ENCODE measurements at places on chromosomes 1 and 21. TPM values are rescaled to one million over a fixed set of nuclear protein-coding genes. Genes with fewer than 3 reads are reported as not detected.

IRF6 gene
- 13.3 TPM for total RNA-seq

CKS1B gene
- 294 TPM for total RNA-seq

ZNF648 gene
- 0.23 TPM for total RNA-seq

DNA sequence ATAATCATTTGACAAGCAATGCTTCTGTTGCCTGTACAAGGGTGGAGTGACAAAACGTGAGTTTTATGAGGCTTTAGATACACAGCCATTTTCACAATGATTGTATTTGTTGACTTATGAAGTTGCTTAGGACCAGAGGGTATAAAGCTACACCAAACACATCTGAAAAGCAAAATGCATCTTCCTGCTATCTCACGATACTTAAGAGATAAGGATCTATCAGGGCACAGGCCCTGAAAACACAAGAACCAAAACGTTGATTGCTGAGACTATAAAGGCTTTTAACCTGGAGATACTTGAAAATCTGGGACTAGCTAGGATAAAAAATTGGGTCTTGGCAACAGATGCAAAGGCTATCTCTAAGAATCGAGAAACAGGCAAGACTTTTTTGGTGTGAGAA is 115.7 kb downstream of the SLC5A9 start:
- no peak overlapping the region for H3K4me3 ChIP-seq
- no peaks in the 10 kb centered on the region for H3K27me3 ChIP-seq
- no peaks in the 10 kb centered on the region for H3K4me1 ChIP-seq
- DNase-seq: no peak
- no peaks in the 10 kb centered on the region for H3K36me3 ChIP-seq
- no peak overlapping the region for H3K27ac ChIP-seq

DNA sequence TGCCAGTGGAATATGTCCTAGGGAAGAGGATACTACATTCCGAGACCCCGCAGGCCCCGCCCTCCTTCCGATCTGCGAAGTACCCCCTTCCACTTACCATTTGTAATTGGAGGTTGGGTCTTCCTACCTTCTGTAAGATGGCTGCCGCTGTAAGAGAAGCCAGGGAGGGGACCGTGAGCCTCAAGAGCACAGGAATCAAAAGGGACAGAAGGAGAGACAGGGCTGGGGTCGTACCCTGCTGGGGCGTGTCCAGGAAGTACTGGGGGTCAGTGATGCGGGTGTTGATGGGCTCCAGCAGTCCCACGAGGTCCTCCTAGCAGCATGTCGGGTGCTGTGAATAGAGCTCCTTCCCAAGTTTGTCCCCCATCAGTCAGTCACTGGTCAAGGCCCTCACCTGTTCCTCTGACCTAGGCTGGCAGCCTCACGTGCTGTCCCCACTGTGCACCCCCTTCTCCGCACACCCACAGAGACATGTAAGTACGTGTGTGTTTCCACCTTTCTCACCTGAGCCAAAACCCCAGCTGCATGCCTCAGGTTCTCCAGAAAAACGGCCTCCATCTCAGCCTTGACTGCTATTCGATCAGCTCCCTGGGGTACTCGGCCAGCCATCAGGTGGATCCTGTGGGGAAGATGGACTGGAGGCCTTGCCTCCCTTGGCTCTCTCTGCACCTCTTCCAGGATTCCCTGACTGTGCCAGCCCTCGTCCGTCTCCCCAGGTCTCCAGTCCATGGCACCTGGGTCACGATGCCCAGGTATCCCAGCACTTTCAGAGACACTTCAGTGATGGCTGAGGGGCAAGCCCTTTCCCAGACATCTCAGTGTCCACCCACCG is 1.8 kb downstream of the HYI start:
- no peak overlapping the region for H3K27ac ChIP-seq
- H3K4me1 ChIP-seq: peaks cover 3% of the 10 kb centered on the region
- peaks cover 24% of the 10 kb centered on the region for H3K36me3 ChIP-seq
- H3K4me3 ChIP-seq: no peak overlapping the region
- DNase-seq: no peak

DNA sequence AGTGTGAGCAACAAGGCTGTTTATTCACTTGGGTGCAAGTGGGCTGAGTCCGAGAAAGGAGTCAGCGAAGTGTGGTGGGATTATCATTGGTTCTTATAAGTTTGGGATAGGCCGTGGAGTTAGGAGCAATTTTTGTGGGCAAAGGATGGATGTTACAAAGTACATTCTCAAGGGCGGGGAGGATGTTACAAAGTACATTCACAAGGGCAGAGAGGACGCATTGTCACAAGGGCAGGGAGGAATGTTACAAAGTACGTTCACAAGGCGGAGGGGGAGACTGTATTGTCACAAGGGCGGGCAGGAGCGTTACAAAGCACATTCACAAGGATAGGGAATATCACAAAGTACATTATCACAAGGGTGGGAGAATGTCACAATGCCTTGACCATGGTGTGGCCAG is 5.2 kb upstream of the TMEM183A start:
- H3K4me3 ChIP-seq: no peak overlapping the region
- H3K27me3 ChIP-seq: no peaks in the 10 kb centered on the region
- no peaks in the 10 kb centered on the region for H3K36me3 ChIP-seq
- no peak for DNase-seq

- H3K27ac ChIP-seq: no peak overlapping the region
- no peak for DNase-seq
- peaks cover 3% of the 10 kb centered on the region for H3K4me1 ChIP-seq
Observed at GRCh38 chr21:16928439-16928838, 584.4 kb upstream of the CXADR start.

DNA sequence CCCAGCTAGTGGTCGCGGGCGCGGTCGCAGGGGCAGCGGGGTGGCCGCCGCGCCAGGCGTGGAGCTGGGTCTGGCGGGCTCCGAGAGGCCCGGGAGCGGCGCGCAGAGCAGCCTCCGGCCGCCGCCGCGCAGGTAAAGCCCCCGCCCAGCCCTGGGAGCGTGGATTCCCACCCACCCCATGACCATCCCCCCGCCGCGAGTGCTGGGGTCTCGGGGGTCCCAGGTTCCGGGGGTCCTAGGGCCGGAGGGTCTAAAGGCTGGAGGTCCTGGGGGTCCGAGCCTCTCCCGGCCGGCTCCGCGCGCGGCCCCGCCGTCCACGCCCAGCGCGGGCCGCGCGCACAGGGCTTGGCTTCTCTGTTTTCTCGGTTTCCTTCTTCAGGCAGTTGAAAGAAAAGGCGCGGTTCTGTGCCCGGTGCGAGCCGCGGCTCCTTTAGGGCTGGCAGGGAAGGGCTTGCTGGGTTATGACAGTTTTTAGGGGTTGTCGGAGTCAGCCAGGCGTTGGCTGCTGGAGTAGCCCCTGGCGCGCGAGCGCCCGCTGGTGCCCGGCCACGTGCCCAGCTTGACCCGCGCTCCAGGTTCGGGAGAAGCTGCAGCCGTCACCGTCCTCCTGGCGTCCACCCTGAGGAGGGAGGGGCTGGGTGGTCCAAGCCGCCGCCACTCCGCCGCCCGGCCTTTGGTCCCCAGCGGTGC is 359 bp downstream of the LRRC3 start:
- no peak overlapping the region for H3K27ac ChIP-seq
- H3K4me3 ChIP-seq: peak overlapping the region; percentile 40
- peak; percentile 69 for DNase-seq
- no peaks in the 10 kb centered on the region for H3K36me3 ChIP-seq
- H3K4me1 ChIP-seq: peaks cover 1% of the 10 kb centered on the region

DNA sequence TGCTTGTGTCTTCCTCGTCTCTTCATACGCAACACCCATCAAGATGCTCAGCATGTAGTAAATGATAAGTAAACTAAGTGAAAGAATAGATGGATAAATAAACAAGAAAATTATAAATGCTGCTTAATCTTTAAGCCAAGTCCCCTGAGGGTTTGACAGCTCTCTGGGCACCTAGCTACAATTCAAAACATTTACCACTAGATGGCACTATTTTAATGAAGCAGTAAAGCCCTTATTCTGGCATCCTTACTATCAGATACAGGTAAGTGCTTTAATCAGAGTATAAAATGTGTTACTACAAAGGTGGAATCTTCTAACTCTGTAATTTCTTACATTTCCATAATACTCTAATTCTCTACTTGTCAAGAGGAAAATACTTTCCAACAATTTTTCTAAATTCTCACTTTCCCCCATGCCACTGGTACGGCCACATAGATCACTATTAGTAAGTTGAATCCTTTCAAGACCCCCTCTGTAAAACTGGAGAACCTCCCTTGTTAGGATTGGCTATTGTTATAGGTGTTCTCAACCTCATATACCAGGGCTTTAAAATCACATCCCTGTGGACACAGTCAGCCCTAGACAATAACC is 137.8 kb downstream of the BARHL2 start:
- no peak overlapping the region for H3K4me3 ChIP-seq
- no peak for DNase-seq
- H3K27me3 ChIP-seq: no peaks in the 10 kb centered on the region
- no peaks in the 10 kb centered on the region for H3K36me3 ChIP-seq
- no peaks in the 10 kb centered on the region for H3K4me1 ChIP-seq

- H3K36me3 ChIP-seq: no peaks in the 10 kb centered on the region
- H3K4me3 ChIP-seq: no peak overlapping the region
- no peaks in the 10 kb centered on the region for H3K4me1 ChIP-seq
- no peak overlapping the region for H3K27ac ChIP-seq
- H3K27me3 ChIP-seq: no peaks in the 10 kb centered on the region
- DNase-seq: no peak
Observed at GRCh38 chr1:218971156-218971555, 202.5 kb upstream of the LYPLAL1 start.

DNA sequence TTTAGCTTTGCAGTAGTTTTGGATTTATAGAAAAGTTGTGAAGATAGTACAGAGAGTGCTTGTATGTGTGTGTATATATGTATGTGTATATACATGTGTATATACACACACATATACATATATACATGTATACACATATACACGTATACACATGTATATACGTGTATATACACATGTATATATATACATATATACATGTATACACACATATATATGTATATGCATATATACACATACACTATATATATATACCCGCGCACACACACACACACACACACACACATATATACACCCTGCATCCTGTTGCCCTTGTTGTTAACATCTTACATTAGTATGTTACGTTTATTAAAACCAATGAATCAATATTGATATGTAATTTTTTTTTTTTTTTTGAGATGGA is 24.3 kb downstream of the RPRD2 start:
- no peak overlapping the region for H3K4me3 ChIP-seq
- no peaks in the 10 kb centered on the region for H3K27me3 ChIP-seq
- H3K27ac ChIP-seq: no peak overlapping the region
- H3K36me3 ChIP-seq: no peaks in the 10 kb centered on the region

- peak; percentile 66 for DNase-seq
- H3K4me1 ChIP-seq: peaks cover 9% of the 10 kb centered on the region
- H3K4me3 ChIP-seq: peak overlapping the region; percentile 61
- H3K36me3 ChIP-seq: no peaks in the 10 kb centered on the region
Observed at GRCh38 chr1:103106426-103107341, 1.6 kb downstream of the COL11A1 start.

- no peak overlapping the region for H3K27ac ChIP-seq
- no peak for DNase-seq
- H3K36me3 ChIP-seq: no peaks in the 10 kb centered on the region
- no peaks in the 10 kb centered on the region for H3K4me1 ChIP-seq
- H3K27me3 ChIP-seq: no peaks in the 10 kb centered on the region
- no peak overlapping the region for H3K4me3 ChIP-seq
Observed at GRCh38 chr1:207935166-207935583, 24.2 kb upstream of the CD34 start.

DNA sequence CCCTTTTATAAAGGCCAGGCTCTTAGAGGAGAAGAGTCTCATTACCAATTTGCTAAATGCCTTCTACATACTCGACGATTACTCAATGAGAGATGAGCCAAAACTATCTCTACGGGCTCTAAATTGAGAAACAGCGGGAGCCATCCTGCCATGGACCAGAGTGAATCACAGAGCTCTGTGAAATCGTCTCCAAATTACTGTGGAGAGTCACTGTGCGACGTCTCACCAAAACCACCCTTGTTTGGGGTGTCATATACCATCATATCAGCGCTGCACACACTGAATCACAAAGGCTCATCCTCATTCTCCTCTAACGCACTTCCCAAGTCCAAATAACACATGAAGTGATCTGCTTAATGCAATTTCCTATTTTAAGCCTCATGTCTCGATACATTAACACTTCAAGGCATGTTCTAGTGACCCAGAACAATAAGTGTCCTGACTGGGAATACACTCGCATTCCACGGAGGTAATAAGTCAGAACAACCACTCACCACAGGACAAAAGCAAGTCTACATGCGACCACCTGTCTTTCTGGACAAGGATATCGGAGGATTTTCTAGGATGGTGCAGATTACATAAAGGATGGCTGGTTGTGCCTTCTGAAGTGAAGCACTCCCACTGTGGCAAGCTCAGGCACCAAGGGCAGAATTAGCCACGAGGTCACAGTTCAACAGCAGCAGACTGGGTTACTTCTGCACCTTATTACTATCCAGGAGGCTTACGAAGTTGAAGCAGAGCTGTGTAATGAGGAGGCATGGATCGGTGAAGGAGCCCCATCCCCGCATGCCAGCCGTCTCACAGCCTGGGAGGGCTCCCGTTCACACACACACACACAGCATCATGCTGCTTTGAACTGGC is 44.3 kb downstream of the NID1 start:
- H3K27me3 ChIP-seq: no peaks in the 10 kb centered on the region
- H3K4me1 ChIP-seq: no peaks in the 10 kb centered on the region
- no peak overlapping the region for H3K27ac ChIP-seq
- H3K36me3 ChIP-seq: no peaks in the 10 kb centered on the region
- no peak for DNase-seq
- no peak overlapping the region for H3K4me3 ChIP-seq

GRCh38 chr1:234724516-234725176 is 114.7 kb upstream of the IRF2BP2 start:
- no peaks in the 10 kb centered on the region for H3K36me3 ChIP-seq
- H3K27me3 ChIP-seq: no peaks in the 10 kb centered on the region
- peak overlapping the region; percentile 20 for H3K4me3 ChIP-seq

DNA sequence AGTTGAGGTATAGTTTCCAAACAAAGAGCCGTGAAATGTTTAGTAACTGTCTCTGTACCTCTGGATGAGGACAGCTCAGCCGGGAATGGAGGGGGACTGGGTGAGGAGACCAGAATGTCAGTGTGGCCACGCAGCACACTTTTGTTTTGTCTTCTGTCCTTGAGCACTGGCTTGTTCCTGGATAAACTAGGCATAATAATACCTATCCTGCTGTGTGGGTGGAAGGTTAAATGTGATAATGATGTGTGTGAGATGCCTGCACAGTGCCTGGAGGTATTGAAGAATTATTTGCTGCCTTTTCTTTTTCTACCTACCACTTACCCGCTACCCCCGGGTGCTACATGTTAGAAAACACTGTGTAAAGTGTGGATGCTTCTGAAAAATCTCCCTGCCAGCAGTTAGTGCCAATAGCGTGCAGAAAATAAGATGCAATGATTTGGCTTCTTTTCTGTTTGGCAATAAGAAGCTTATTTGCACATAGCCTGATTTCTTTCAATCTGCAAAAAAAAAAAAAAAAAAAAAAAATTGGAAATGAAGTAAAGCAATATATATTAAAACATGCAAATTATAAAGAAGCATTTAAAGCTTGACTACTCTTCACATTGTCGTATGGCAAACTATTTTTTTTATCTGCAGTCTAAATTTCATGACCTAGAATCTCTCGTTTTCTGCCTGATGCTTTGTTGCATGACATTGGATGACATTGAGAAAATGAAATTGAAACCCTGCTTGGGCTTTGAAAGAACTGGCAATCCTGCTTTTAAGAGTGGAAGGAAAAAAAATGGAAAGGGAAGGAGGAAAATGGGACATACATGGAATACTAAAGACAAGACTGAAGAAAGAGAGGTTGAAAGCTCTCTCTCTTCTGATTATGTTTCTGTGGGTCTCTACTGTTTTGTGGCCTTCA is 89.5 kb downstream of the DISC1 start:
- H3K27ac ChIP-seq: no peak overlapping the region
- H3K4me3 ChIP-seq: no peak overlapping the region
- no peaks in the 10 kb centered on the region for H3K4me1 ChIP-seq
- no peaks in the 10 kb centered on the region for H3K36me3 ChIP-seq
- no peaks in the 10 kb centered on the region for H3K27me3 ChIP-seq

- no peak for DNase-seq
- peaks cover 20% of the 10 kb centered on the region for H3K4me1 ChIP-seq
- no peak overlapping the region for H3K4me3 ChIP-seq
- H3K36me3 ChIP-seq: no peaks in the 10 kb centered on the region
- H3K27me3 ChIP-seq: no peaks in the 10 kb centered on the region
Observed at GRCh38 chr1:230144758-230145504, 77.9 kb downstream of the GALNT2 start.

All from H1 (cell line).